ENCODE measurements at places on chromosomes 2 and 18. TPM values are rescaled to one million over a fixed set of nuclear protein-coding genes. Genes with fewer than 3 reads are reported as not detected.

Gene LPIN1
- 39.9 TPM for total RNA-seq

Gene NTSR2
- not detected for total RNA-seq

Gene ADCYAP1
- total RNA-seq, result not detected

Gene ADAM23
- 0.02 TPM for total RNA-seq

Gene SERPINB3
- not detected for total RNA-seq

Gene UGT1A8
- total RNA-seq, result not detected

Gene HOXD9
- total RNA-seq, result not detected

DNA sequence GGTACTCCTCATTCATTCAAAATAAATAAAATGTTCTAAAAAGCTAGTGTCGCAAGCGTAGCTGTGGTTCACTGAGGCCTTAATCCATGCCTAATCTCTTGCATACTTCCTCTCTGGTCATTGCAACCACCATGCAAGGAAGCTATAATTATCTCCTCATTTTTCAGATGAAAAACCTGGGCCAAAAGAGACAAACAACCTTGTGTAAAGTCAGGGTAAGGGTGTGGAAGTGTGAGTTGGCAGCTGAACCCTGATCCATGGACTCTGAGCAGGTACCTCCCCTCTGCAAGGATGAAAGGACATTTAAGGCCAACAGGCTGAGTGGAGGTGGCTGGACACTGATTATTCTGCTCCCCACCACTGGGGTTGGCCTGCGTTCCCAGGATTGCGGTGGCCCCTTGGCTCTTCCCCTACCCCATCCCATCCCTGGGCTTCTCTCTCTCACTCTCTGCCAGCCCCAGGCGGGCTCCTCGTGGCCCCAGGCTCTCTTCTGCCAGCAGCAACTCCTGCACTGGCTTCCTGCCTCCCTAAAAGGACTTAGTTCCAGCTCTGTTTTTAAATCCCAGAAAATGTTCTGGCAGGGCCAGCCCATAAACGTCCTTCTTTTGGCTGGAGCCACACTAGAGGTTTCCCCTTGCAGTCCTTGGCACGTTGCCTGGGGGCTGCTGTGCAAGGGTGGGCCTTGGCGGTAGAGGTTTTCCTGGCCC is 72.0 kb upstream of the AFF3 start:
- H3K4me1 ChIP-seq, result no peaks in the 10 kb centered on the region
- H3K27me3 ChIP-seq, result peaks cover 4% of the 10 kb centered on the region
- no peak overlapping the region for H3K27ac ChIP-seq
- DNase-seq, result no peak

DNA sequence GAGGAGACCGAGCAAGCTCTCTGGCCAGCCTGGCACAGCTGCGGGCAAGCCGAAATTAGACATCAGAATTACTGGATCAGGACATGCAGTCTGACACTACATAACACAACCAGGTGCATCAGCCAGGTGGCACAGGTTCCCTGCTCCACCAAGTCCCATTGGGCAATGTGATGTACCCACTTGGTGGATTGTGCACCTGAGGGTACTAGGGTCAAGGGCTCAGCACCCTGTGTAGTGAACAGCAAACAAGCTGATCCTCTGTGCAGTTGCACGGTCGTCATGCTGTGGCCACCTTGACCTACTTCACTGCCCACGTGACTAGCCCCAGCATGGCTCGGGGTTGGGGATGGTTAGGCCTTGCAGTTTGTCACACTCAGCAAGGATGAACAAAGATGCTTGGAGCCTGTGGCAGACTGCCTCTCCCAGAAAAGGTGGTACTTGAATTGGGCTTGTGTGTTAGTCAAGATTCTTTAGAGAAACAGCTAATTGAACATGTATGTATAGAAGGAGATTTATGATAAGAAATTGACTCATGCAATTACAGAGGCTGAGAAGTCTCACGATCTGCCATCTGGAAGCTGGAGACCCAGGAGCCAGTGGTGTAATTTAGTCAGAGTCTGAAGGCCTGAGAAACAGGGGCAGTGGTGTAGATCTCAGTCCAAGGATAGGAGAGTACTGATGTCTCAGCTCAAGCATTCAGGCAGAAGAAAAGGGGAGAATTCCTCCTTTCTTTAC is 71.4 kb upstream of the TMEM87B start:
- no peak overlapping the region for H3K27ac ChIP-seq
- H3K27me3 ChIP-seq, result no peaks in the 10 kb centered on the region
- H3K4me3 ChIP-seq, result no peak overlapping the region
- no peaks in the 10 kb centered on the region for H3K4me1 ChIP-seq

GRCh38 chr2:72145289-72145657 is 2.4 kb downstream of the CYP26B1 start:
- no peak overlapping the region for H3K27ac ChIP-seq
- H3K27me3 ChIP-seq, result peaks cover 41% of the 10 kb centered on the region
- DNase-seq, result no peak
- no peaks in the 10 kb centered on the region for H3K36me3 ChIP-seq
- no peak overlapping the region for H3K4me3 ChIP-seq

GRCh38 chr2:172230332-172230888 is 127.7 kb upstream of the DLX2 start:
- no peak overlapping the region for H3K4me3 ChIP-seq
- DNase-seq, result no peak
- peaks cover 38% of the 10 kb centered on the region for H3K27me3 ChIP-seq
- no peaks in the 10 kb centered on the region for H3K36me3 ChIP-seq

- no peak overlapping the region for H3K4me3 ChIP-seq
- peaks cover 46% of the 10 kb centered on the region for H3K36me3 ChIP-seq
- no peak overlapping the region for H3K27ac ChIP-seq
- H3K4me1 ChIP-seq, result no peaks in the 10 kb centered on the region
These were observed 19.7 kb upstream of the SANBR start for GRCh38 chr2:61045999-61046398.

DNA sequence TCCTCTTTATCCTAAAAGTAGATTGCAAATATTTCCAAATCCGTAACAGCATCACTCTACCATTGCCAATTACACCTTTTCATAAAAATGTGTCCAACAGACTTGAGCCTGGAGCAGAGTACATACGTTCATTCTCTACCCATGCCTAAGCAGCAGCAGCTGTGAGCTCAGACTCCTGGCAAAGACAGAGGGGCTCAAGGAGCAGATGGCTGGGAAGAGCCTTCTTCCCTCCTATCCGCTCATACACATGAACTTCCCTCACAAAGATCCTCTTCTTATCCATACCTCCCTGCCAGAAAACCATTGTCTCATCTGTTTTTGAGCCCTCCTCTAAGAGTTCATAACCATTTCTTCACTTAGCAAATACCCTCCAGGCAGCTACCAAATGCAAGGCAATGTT is 164.3 kb upstream of the ARL4C start:
- no peaks in the 10 kb centered on the region for H3K36me3 ChIP-seq
- no peak overlapping the region for H3K27ac ChIP-seq
- no peak for DNase-seq
- no peaks in the 10 kb centered on the region for H3K4me1 ChIP-seq
- no peak overlapping the region for H3K4me3 ChIP-seq

GRCh38 chr2:70523996-70524965 is 29.3 kb downstream of the TGFA start:
- no peaks in the 10 kb centered on the region for H3K4me1 ChIP-seq
- no peaks in the 10 kb centered on the region for H3K36me3 ChIP-seq
- DNase-seq, result no peak
- H3K4me3 ChIP-seq, result no peak overlapping the region

GRCh38 chr2:53202063-53202462 is 565.5 kb upstream of the CHAC2 start:
- H3K27me3 ChIP-seq, result no peaks in the 10 kb centered on the region
- H3K4me1 ChIP-seq, result no peaks in the 10 kb centered on the region

- no peak overlapping the region for H3K27ac ChIP-seq
- H3K4me3 ChIP-seq, result no peak overlapping the region
- H3K36me3 ChIP-seq, result no peaks in the 10 kb centered on the region
- no peaks in the 10 kb centered on the region for H3K4me1 ChIP-seq
- H3K27me3 ChIP-seq, result no peaks in the 10 kb centered on the region
These were observed 322.3 kb upstream of the TCF4 start for GRCh38 chr18:55910296-55910695.

DNA sequence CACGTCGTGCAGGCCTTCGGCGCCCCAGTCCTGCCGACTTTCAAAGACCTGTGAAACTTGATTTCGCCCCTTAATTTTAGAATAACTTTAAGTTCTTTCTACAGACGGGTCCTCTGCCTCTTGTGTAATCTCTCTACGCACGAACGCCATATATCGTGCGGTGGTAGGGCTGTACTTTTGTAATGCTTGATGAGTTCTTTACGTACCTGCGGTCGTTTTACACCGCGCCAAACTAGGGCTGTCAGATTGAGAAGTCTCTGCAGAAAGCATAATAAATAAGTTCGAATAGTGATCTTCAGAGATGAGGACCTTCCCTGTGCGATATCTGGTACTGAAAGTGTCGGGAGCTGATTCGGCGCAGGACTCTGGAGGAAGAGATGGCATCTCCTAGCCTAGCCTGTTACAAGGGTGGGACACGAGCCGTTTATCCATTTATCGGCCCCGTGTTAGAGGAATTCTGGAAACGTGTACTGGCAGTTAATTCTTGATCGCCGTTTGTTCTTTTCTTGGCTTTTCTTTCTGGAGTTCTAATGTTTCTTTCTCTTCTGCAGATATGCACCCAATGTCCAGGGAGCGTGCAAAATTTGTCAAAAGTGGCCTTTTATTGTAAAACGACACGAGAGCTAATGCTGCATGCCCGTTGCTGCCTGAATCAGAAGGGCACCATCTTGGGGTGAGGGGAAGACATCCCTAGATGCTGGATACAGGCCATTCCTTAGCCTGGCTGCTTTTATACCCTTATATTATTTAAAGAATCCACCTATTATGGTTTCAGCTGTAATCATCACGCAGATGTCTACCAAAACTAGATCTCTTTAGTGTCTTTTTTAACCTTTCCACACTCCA is 781 bp upstream of the SLC5A6 start:
- peak overlapping the region; percentile 92 for H3K27ac ChIP-seq
- peaks cover 50% of the 10 kb centered on the region for H3K36me3 ChIP-seq
- DNase-seq, result no peak
- H3K27me3 ChIP-seq, result no peaks in the 10 kb centered on the region

DNA sequence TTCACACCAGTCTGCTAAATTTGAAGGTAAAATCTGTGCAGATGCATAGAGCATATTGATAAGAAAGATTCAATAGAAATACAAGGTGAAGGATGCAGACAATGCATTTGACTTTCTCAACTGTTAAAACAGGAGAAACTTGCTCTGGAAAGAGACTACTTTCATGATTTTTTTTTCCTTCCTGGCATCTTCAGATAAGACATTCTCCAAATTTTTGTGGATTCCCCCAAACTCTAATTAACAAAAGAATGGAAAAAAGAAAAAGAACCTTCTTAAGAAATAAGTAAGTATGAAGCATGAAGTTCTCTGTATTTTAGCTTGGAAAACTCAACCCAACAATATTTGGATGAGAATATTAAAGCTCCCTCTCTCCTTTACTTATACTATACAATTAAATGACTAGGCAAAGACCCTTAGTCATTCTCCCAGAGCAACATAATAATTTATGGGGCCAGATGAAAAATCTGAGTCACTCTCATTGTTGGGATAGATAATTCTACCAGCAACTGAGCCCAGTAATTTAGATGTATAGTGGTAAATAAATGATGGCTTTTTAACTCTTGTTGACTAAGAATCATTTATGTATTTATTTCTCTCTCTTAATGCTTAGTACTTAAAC is 298.7 kb upstream of the COL3A1 start:
- no peak overlapping the region for H3K4me3 ChIP-seq
- no peak for DNase-seq
- H3K36me3 ChIP-seq, result no peaks in the 10 kb centered on the region
- no peak overlapping the region for H3K27ac ChIP-seq

DNA sequence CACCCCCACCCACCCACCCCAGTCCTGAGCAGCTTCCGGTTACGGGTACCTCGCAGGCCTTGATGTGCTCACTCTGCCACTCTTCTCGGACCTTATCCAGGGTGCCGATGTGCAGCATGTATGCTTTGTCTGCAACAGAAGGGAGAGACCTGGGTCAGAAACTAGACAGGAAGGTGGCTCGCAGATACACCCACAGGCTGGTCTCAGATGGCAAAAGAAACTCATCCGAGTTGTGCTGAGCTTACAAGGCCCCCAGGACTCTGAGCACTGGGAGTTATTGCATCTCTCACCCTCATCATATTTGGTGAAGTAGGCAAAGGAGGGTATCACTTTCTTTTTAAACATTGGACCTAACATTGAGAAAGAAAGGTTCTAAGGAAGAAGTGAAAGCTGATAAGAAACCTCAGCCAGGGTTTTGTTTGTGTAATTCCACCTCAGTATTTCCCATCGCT is 30.6 kb upstream of the EPG5 start:
- no peak overlapping the region for H3K27ac ChIP-seq
- no peak overlapping the region for H3K4me3 ChIP-seq
- no peak for DNase-seq
- no peaks in the 10 kb centered on the region for H3K27me3 ChIP-seq

DNA sequence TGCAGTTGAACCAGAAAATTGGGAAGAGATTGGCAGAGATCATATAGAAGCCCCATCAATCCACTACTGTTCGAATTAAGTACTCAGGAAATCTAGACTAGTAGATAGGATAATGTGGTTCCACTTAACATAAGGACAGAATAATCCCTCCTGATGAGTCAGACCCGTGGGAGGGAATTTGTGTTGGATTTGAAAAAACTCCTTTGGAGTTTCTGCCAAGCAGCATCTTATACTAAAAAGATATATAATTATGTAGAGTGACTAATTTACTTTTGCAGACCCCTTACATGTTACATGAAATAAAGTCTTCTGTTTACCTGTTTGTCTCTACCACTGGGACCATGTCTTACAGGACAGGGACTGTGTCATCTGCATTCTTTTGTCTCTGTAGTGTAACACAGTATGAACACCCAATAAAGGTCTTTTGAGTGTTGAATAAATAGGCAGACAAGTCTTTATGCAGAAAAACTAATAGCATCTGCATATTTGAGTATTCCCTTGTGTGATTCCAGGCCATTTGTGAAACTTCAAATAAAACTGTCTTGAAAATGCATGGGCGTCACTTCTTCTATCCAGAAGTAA is 122.6 kb upstream of the DNAJC10 start:
- H3K4me3 ChIP-seq, result no peak overlapping the region
- no peak overlapping the region for H3K27ac ChIP-seq
- no peak for DNase-seq
- H3K27me3 ChIP-seq, result no peaks in the 10 kb centered on the region
- no peaks in the 10 kb centered on the region for H3K36me3 ChIP-seq

DNA sequence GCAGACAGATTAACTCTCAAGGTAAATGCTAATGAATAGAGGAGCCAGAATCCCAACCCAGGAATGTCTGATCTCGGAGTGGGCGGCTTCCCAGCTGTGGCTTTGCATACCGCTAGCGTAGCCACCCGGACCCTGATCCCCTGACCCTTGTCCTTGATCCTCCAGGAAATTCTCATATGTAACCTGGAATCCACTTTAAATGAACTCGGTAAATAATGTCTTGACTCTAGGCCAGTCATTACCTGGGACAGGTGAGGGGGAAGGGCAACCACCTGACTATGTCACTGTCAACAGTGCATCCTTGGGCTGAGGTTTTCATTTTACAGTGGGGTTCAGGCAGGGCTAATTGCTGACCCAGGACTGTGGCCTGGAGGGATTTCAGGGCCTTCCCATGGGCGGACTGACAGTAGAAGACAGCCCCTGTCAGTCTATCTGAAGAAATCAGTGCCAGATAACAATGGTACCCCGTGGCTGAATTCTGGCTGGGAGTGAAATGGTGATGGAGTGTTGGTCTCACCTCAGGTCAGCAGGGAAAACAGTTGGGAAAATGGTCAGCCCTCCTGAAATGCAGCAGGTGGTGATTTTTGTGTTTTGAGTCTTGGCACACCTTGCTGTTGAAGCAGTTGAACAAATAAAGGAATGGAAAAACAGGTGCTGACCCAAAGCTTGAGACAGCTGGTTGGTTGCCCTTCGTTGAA is 9.6 kb downstream of the ACKR3 start:
- H3K4me3 ChIP-seq, result no peak overlapping the region
- no peaks in the 10 kb centered on the region for H3K36me3 ChIP-seq
- H3K27ac ChIP-seq, result no peak overlapping the region
- DNase-seq, result no peak
- peaks cover 3% of the 10 kb centered on the region for H3K27me3 ChIP-seq

Measured in K562 (cell line).